Stimulated activated CD4-positive, alpha-beta T cell treated with anti-CD3 and anti-CD28 coated beads, Interleukin-4, amount 100 ng/mL, for 48 hours (primary cell): ENCODE measurements at places on chromosomes 5 and 9.

DNA sequence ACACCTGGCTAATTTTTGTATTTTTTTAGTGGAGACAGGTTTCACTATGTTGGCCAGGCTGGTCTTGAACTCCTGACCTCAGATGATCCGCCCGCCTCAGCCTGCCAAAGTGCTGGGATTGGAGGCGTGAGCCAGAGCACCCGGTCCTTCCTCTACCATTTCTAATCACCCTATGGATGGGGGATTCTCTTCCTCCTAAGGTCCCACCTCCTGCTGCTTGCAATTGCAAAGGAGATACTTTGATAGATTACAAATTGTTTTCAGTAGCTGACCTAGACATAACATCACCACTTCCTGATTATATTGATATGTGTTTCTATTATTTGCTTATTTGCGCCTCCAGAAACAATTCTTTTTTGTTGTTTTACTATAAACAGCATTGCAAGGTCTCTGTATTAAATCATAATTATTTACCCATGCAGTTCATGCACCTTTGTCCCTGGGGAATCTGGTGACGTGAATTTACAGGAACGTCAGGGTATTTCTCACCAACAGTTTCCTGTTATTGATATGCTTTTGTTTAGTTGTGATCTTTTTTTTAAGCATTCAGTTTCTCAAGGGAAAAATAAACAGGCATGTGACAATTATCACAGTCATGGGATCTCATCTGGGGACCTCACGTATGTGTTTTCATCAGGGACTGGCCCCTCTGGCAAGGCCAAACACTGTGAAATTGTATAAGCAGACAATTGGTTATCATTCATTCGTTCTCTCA is 43.2 kb downstream of the ESM1 start:
- no peak for DNase-seq

DNA sequence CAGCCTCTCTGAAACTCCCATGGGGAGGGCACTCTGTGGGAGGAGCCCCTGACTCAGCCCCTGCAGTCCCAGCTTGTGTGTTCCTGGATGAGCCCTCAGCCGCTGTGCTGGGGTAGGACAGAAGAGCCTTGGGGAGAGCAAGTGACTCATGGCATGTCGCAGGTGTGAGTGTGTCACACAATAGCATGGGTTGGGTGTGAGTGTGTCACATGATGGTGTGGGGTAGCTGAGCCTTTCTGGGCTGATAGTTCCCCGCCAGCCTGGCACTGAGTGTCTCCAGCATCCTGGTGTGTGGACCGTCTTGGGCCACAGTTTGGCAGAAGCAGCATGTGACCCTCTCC is 83.4 kb downstream of the PHF2 start:
- no peak for DNase-seq

DNA sequence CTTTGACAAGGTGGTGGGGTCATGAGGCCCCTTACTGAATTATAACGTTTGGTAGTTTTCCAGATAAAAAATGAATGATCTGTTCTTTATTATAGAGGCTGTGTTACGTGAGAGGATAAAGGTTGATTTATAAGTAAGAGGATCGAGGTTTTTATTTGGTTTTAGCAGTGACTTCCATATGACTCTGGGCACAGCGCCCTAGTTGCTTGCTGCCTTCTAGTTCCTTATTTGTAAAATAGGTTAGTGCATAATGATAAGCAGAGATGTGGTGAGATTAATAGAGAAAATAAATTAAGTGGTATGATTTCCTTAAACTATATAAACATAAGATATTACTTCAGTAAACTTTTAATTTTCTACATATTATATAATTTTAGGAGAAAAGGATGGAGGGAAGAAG is 29.8 kb downstream of the MRRF start:
- DNase-seq: no peak

- no peak for DNase-seq
Observed at GRCh38 chr9:93871286-93871685, 83.9 kb downstream of the BARX1 start.

DNA sequence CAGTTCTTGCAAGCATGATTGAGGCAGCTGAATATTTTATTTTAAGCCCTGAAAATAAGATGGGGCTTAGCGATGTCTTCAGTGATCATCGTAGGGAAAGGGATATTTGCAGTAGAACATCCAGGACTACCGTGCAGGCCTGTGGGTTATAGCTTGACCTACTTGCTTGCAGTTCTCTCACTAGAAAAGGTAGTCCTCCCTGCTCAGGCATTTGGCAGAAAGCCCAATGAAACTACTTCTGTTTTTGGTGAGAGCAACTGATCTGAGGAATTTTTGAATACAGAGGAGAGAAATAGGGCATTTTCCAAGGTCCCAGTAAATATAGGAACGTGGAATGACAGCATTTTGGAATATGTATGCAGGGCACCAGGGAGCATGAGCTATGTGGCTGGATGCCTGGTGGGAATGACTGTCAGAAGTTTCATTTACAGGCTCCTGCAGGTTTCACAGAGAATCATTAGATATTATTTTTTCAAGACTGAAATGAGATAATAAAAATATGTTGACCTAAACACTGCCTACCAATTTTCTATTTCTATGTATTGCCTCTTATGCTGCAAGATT is 417.9 kb upstream of the ACTBL2 start:
- DNase-seq: no peak

- DNase-seq: no peak
Observed at GRCh38 chr5:146805081-146805480, 73.5 kb downstream of the PPP2R2B start.

DNA sequence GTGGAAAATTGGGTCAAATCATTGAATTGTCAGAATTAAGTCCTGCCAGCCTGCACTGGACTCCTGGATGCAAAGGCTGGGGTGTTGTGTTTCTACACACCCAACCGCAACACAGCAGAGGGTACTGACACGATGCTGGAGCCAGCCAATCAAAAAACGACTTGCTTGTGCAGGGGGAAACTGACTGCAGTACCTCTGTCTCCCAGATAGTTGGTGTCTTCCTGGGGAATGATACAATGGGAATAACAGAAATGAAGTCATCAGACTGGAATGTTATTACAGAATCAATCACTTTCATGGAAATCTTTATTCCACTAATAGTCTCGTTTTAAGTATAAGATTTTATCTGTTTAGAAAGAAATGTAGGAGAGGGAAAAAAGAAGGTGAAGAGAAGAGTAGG is 330.3 kb downstream of the MLLT3 start:
- DNase-seq: no peak

DNA sequence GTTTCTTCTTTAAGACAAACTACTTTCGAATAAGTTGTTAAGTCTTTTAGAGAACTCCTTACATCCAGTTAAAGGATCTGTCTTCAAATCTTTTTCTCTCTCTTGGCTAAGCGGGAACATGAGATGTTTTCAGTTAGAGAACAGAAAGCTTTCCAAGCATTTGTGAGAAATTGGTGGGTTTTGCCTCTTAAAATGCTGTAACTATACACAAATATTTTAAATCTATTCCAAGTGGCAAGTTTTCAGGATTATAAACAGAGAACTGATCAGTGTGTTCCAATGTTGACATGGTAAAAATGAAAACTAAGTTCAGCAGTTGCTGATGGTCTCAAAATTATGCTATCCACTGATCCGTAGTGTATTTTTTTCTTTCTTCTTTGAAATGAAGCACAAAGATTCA is 100.4 kb downstream of the EBF1 start:
- DNase-seq: no peak

- DNase-seq: no peak
Observed at GRCh38 chr5:134504629-134505300, 20.7 kb upstream of the JADE2 start.

DNA sequence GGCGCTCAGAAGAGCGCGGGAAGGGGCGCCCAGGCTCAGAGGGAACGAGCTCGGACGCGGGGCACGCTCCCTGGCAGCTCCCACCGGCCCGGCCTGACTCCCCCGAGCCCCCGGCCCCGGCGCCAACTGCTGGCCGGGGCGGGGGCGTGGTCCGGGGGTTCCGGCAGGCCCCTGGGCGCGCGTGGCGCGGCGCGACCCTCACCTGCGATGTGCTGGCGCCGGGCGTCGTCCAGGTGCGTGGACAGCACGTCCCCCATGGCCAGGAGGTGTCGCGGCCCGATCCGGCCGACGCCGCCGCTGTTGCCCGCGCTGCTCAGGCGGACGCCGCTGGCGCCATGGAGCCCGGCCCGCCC is 43.5 kb upstream of the STXBP1 start:
- DNase-seq: no peak

DNA sequence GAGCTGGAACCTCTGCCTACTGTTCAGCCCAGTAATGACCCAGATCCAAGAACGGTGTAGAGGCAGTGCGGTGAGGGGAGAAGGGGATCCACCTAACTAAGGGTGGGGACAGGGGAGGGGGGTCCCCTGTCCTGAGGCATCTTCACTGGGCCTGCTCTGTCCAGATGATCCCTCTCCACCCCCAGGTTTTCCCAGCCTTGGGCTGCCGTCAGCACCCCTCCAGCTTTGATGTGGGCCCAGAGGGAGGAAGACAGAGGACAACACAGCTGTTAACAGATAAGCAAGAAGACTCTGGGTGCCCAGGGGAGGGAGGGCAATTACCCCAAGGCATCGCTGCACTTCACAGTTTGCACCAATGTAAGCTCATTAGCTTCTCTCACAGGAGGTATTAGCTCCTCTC is 19.3 kb downstream of the BICD2 start:
- DNase-seq: no peak

- no peak for DNase-seq
Observed at GRCh38 chr5:132464156-132464939, 26.2 kb downstream of the IRF1 start.

- DNase-seq: peak; percentile 30
Observed at GRCh38 chr5:96794757-96795156, 13.0 kb downstream of the ERAP1 start.

DNA sequence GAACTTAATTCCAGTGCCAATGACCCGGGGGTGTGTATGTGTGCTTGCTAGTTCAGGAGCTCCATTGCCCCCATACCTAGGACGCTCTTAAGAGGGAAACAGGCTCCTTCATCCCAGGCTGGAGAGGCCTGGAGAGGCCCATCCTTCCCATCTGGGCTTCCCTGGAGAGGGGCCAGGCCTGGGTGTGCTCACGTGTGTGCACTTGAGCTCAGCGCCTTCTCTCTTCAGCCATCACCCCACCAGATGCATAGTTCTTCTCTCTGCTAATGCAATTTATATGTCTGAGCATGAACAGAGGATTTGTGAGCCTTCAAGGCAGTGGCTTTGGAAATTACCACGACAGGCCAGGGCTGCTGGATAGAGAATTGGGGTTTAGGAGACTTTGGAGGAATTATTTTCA is 48.6 kb upstream of the SHB start:
- no peak for DNase-seq

- no peak for DNase-seq
Observed at GRCh38 chr5:40784027-40784653, 14.0 kb downstream of the PRKAA1 start.

DNA sequence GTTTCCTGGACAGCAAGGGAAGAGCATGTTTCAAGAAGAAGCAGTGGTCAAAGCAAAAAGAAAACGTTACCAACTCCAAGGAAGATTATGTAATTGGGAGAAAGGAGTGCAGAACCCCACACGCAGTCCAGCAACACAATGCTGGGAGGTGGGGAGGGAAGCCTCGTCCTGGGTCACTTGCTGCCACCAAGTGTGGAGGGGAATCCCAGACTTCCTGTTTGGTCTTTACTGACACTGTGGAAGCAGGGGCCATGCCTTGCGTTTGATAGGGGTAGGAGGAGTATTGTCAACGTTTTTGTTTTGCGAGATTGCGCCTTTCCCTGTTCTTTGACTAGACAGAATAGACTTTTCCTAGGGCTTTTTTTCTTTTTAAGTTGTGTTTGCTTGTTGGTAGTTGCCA is 421.0 kb downstream of the KDM4C start:
- DNase-seq: no peak

GRCh38 chr5:120372899-120373298 is 91.2 kb upstream of the PRR16 start:
- DNase-seq: no peak

DNA sequence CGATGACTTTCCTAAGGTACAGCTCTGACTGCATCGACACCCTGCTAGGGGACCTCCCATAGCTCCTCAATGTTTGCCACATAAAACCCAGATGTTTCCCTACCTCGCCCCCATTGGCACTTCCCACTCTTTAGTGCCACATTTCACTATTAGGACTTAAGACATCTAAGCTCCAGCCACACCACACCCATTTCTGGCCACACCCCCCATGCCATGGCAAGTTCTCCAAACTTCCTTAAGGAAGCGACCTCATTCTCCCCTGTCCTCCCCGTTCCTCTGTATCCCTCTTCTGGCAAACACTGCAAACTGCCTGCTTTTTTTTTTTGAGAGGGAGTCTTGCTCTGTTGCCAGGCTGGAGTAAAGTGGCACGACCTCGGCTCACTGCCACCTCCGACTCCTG is 62.9 kb downstream of the USP20 start:
- no peak for DNase-seq

- no peak for DNase-seq
Observed at GRCh38 chr5:137040024-137040423, 459.1 kb downstream of the SPOCK1 start.

- DNase-seq: no peak
Observed at GRCh38 chr5:55915783-55916182, 64.6 kb downstream of the IL31RA start.

DNA sequence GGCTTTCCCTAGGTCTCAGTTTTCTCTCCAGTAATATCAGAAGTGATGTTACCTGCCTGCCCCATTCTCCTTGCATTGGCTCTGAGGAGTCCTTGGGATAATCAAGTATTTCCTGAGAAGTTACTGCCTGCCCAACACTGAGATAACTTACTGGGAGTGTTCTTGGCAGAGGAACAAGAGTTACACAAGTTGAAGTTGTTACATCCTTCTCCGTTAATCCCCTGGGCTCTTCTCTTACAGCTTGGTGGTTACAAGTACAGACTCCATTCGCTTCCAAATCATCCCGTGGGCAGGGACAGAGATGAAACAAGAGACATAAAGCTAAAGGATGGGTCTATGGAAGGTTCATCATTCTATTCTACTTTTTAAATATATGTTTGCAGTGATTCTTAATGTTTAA is 74.1 kb upstream of the SAP30L start:
- DNase-seq: no peak

- no peak for DNase-seq
Observed at GRCh38 chr5:140557965-140558364, 692 bp upstream of the SRA1 start.

DNA sequence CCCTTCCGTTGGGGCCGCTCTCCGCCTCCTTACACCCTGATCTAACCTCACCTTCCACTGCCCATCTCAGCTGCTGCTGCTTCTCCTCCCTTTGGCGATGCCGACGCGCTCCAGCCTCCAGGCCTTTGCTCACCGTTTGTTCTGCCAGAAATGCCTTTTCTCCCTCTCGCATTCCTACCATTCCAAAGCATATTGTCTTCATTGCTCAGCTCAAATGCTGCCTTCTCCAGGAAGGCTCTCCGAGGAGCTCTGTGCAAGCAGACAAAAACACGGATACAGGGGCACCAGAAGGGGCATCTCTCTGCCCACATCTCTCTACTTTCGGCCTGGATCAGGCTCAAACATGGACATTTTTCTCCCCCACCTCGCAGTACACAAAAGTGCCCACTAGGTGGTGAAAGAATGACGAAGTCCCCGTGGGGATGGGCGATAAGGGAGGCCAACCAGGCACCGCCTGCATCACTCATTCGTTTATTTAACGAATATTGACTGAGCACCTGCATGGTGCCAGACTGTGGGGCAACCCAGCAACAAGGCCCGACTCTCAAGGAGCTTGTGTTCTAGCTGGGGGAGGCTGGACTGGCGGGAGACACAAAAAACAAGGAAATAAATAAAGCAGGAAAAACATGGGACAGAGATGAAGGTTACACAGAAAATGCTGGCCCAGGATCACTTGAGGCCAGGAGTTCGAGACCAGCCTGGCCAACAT is 7.3 kb upstream of the GRHPR start:
- DNase-seq: peak; percentile 68

GRCh38 chr9:35254237-35254636 is 92.4 kb downstream of the UNC13B start:
- DNase-seq: no peak
